ENCODE measurements at places on chromosomes 6 and 20. TPM values are rescaled to one million over a fixed set of nuclear protein-coding genes. Genes with fewer than 3 reads are reported as not detected.

- no peaks in the 10 kb centered on the region for H3K27me3 ChIP-seq
- H3K4me1 ChIP-seq, result peaks cover 87% of the 10 kb centered on the region
- peak overlapping the region; percentile 29 for H3K27ac ChIP-seq
- H3K4me3 ChIP-seq, result no peak overlapping the region
- H3K36me3 ChIP-seq, result no peaks in the 10 kb centered on the region
These were observed 54.3 kb downstream of the SLC22A23 start for GRCh38 chr6:3402310-3403237.

DNA sequence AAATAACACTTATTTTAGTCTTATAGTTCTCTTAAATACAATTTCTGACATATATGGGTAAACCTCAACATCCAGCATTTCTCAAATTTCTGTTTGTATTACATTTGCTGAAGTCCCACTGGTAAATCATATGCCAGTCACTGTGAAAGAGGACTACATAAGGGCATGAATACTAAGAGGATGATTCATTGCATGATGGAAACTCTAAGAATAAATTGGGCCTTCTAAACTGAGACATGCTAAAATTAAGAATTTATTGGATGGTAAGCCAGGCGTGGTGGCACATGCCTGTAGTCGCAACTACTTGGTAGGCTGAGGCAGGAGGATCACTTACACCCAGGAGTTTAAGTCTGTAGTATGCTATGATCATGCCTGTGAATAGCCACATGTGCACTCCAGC lies 12.1 kb downstream of the DEFB123 start:
- no peaks in the 10 kb centered on the region for H3K4me1 ChIP-seq
- no peak overlapping the region for H3K4me3 ChIP-seq
- no peaks in the 10 kb centered on the region for H3K27me3 ChIP-seq
- no peak overlapping the region for H3K27ac ChIP-seq
- no peak for DNase-seq

DNA sequence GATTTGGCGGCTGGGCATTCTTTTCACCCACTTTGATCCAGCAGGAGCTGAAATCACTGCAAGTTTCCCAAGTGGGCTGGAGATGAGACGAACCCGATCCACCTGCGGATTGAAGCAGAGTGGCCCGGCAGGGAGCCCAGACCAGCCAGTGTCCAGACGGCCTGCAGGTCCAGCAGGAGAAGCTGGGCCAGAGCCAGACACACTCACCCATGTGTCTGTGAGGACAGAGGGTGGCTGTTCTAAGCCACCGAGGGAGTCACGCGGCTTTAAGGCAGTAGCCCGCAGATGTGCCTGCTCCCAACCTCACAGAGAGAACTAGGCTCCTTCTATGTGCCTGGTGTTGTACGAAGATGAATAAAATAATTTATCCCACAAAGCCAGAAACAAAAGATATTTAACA lies 200.7 kb downstream of the WDR27 start:
- H3K27me3 ChIP-seq, result no peaks in the 10 kb centered on the region
- no peaks in the 10 kb centered on the region for H3K36me3 ChIP-seq
- H3K4me1 ChIP-seq, result no peaks in the 10 kb centered on the region

DNA sequence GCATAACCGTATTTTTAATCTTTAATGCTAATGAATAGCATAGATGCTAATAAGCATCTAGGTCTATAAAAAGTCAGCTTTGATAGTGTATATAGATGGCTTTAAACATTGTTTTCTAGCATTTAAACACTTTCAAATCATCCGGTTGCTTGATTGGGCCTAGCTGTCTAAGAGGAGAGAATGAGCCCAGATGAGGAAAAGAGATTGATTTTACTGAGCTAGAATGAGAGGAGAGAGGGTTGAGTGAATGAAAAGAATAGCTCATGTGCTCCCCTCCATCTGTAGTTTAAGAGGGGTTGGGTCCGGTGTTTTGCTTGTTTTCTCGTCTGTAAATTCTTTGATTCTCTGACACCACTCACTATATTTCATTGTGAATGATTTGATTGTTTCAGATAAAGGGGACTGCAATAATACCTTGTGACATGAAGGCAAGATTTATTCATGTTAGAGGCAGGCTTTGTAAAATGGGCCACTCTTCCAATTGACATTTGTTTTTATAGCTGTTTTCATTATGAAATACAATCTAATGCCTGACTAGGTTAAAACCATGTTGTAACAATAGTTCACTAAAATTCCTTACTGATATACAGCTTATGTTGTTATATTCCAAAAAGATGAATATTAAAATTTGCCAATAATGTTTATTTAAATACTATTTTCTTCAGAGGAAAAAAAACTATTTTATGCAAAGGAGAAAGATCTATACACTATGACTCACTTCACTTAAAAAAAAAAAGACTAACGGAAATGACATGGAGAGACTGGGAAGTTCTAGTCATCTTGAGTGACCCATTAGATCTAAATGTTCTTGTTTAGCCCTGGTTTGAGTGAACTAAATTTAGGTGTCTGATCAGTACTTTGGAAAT lies 3.2 kb downstream of the PTPN1 start:
- no peaks in the 10 kb centered on the region for H3K36me3 ChIP-seq
- no peak for DNase-seq
- peaks cover 44% of the 10 kb centered on the region for H3K4me1 ChIP-seq
- no peak overlapping the region for H3K4me3 ChIP-seq

DNA sequence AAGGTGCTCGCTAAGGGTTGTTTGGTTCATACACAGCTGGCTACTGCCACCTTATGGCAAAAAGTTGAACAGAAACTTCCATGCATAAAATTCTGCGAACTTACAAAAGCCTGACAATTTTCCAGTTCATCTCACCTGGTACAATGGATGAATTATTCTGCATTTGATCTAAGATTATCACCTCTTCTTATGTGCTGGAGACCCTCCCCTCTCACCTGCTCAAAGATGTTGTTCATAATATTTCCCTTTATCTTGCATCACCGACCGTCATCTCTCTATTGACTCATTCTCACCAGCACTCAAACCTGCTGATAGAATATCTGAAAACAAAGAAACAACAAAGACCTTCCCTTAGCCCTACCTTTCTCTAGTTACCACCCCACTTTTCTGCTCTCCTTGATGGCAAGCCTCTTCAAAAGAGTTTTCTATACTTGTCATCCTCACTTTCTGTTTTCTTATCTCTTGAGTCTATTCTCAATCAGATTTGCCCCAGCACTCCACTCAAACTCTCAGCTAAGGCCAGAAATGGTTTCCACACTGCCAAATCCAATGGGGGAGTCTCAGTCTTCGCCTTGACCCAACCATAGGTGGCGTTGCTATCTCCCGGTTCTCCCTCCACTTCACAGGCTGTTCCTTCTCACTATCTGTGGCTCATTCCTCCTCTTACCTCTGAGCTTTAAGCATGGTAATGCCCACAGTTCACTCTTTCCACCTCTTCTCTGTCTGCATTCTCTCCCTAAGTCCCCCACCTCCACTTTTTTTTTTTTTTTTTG lies 25.8 kb downstream of the SNRNP48 start:
- no peak overlapping the region for H3K27ac ChIP-seq
- DNase-seq, result no peak
- H3K4me3 ChIP-seq, result no peak overlapping the region
- no peaks in the 10 kb centered on the region for H3K27me3 ChIP-seq
- no peaks in the 10 kb centered on the region for H3K4me1 ChIP-seq
- H3K36me3 ChIP-seq, result no peaks in the 10 kb centered on the region

Gene KLC4
- total RNA-seq, result 65.6 TPM

Measured in right lobe of liver (tissue), 6 donors.